ENCODE measurements at places on chromosomes 4 and X. TPM values are rescaled to one million over a fixed set of nuclear protein-coding genes. Genes with fewer than 3 reads are reported as not detected.

The PSAPL1 gene
- not detected for total RNA-seq

The DCAF12L1 gene
- total RNA-seq: not detected

The PDLIM3 gene
- 144 TPM for total RNA-seq

The RUFY3 gene
- 70.3 TPM for total RNA-seq

The TMEM150C gene
- 0.66 TPM for total RNA-seq

The TEC gene
- total RNA-seq: 8.4 TPM

The HOPX gene
- total RNA-seq: not detected

The ARSJ gene
- 4.4 TPM for total RNA-seq

The HTR2C gene
- total RNA-seq: 0.05 TPM

The PPEF2 gene
- total RNA-seq: not detected

The TAF1 gene
- 30.9 TPM for total RNA-seq
